T-cell (primary cell): ENCODE measurements at places on chromosomes 5 and 9. TPM values are rescaled to one million over a fixed set of nuclear protein-coding genes. Genes with fewer than 3 reads are reported as not detected.

GRCh38 chr5:57772512-57772911 lies 289.9 kb upstream of the ACTBL2 start:
- DNase-seq, result no peak

DNA sequence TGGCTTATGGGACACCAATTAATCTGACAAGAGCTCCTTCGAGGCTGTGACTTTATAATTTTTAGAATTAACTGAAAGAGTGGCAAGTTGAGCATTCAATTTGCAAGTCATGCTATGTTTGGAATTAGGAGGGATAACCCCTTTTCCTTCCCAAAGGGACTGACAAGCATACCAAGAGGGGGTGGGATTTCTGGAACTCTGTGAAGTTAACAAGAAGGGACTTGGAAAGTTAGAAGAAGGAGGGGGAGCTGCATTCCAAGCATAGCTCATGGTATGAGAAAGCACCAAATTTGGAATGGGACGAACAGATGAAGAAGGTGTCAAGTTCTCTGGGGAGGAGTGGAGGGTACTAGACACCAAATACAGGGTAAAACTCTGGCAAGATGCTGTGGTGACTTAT lies 8.9 kb upstream of the PALM2AKAP2 start:
- DNase-seq, result no peak

The TSLP gene
- total RNA-seq, result not detected

The GARNL3 gene
- 3.6 TPM for total RNA-seq

DNA sequence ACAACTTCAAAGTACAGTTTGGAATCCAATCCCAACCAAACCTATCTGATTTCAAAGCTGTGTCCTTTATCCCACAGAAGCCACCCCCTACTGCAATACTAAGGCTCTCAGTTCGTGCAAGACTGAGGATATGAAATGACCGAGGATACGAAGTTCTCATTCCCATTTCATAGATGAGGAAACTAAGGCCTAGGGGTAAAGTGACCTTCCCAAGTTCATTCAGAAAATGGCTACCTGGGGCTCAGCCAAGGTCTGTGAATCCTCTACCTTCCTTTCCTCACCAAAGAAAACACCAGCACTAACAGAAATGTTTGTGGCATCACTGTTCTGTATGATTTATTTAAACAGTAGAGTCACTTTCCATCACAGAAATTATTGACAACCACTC lies 5.4 kb downstream of the KIAA1191 start:
- DNase-seq, result no peak
